Transverse colon (tissue), 4 donors: ENCODE measurements at places on chromosomes 16 and 17.

DNA sequence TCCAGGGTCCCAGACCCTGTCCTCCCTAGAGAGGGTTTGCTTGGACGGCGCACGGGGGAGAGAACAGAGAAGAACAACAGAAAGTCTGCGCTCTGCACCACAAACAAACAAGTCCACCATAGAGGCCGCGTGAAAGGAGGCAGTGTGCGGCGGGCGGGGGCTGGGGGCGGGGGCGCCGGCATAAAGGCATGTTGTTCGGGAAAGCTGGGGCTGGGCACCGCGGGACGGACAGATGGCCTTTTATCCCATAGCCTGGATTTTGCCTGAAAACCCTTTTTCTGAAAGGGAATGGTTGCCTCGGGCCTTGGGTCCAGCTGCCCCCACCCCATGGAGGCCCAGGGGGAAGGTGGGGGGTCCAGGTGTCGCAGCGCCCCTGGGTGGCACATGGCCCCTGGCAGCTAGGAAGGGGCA lies 26.0 kb downstream of the FA2H start:
- DNase-seq = no peak

DNA sequence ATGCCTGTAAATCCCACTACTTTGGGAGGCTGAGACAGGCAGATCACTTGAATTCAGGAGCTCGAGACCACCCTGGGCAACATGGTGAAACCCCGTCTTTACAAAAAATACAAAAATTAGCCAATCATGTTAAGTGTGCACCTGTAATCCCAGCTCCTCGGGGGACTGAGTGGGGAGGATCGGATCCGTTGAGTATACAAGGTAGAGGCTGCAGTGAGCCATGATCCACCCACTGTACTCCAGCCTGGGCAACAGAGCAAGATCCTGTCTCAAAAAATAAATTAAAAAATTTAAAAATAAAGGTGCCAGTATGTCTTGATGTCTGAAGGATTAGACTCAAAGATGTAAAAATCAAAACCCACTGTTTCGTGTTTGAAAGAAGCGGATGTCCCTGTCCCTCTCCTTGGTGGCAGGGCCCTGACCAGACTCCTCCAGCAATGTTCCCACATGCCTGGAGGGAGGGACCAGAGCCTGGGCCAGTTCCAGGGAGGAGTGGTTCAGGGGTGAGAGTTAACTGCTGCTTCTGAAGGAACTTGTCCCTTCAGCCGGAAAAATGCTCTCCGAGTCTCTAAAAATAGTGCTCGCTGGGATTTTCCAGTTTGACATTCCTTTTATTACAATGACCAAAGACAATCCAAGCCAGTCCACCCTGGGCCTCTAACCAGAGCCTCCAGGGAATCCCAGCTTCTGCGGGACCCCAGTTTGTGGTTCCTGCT lies 9.4 kb upstream of the CMTM4 start:
- DNase-seq = peak; percentile 80

DNA sequence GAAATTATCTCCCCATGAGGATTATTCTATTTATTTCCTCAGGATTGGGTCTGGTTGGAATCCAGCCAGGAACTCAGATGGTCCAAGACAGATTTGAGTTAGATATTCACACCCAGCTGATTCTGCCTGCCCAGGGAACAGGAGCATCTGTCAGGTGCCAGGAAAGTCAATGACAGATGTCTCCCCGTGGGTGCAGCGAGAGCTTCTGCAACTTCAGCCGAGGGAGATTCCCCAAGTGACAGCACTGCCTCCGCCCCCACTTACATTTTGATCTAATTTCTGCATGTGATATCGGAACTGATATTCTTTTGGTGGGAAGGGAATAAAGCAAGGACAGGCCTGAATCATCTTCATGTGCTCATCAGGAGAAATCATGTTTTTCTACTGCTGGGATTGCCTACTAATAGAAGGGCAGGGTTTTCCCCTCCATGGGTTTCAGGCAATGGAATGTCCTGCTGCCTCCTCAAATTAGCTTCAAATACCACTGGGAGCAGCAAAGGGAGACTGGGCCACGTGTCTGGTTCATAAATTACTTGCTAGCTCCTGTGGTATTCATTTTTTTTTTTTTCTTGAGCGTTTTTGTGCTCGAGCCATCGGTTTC lies 15.7 kb upstream of the DHX8 start:
- DNase-seq = no peak

DNA sequence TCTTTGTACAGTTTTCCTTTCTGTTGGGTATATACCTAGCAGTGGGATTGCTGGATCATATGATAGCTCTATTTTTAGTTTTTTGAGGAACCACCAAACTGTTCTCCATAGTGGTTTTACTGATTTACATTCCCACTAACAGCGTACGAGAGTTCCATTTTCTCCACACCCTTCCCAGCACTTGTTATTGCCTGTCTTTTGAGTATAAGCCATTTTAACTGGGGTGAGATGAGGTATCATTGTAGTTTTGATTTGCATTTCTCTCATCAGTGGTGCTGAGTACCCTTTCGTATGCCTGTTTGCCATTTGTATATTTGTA lies 887 bp upstream of the EVI2B start:
- no peak for DNase-seq

- no peak for DNase-seq
These were observed 185.0 kb downstream of the TANC2 start for GRCh38 chr17:63150994-63151464.

DNA sequence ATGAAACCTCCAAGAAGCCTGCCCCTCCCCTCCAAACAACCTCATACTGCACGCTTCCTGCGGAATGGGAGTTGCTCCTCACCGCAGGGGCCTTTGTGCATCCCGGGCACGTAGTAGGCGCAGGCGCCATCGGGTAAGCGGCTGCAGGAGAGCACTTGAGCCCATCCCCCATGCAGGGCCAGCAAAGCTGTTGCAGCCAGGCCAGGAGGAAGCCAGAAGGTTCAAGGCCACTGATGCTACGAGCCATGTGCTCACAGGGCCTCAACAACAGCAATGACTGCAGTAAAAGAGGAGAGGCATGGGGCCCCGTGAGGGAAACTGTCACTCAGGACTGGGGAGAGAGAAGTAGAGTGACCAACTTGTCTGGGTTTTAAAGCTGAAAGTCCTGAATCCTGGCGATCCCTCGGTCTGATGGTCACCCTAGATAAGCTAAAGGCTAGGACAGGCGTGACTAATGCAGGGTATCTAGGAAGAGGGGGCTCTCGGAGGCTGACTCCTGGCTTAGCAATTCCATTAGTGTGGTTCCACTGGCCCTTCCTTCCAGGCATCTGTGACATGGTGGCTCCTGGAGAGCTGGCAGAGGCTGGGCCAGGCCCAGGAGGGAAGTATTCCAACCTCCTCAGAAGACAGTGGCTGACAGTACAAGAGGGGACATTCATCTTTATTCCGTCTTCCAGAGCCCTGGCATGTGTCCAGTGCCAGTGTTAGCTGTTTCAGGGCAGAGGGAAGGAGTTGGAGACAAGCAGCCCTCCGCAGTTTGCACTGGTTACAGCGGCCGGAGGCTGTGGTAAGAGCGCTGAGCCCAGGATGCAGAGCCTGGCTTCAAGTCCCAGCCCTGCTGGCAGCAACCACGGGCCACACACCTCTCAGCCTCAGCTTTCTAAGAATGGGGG lies 20.8 kb downstream of the GOSR2 start:
- no peak for DNase-seq

GRCh38 chr17:35913609-35914008 lies 17.0 kb downstream of the RDM1 start:
- DNase-seq = no peak

DNA sequence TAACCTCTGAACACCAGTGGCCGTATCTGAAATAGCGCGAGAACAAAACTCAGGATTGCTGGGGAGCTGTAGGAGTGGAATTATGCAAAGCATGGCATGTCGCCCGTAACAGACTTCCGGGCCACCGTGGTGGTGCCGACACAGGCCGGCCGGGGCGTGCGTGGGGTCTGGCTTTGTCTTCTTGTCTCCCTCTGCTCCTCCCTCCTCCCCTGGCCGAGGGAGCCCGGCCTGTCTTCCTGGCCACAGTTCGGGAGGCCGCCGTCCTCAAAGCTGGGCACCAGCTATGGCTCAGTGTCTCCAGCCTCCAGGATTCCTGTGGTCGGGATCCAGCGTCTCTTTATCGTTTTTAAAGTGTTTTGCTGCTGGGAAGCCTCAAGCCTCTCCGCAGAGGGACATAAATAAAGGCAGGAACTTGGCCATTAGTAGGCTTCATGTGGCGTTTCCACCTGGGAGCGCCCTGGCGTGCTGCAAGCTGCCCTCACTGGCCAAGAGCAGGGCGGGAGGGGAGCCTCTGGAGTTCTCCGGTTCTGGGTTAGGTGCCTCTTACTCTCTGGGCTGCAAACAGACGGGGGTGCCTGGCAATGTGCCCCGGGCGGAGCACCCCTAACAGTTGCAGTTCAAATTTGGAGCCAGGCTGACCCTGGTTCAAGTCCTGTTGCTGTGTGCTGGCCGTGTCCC lies 22.0 kb upstream of the NPTX1 start:
- DNase-seq = peak; percentile 35

DNA sequence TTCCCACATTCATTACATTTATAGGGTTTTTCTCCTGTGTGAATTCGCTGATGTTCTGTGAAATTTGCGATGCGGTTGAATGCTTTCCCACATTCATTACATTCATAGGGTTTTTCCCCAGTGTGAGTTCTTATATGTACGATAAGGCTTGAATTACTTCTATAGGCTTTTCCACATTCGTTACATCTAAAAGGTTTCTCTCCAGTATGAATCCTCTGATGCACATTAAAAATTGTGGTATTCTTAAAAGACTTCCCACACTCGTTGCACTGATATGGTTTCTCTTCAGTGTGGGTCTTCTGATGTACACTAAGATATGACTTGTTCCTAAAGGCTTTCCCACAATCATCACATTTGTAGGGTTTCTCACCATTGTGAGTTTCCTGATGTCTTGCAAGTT lies 30.4 kb downstream of the ZNF624 start:
- no peak for DNase-seq

DNA sequence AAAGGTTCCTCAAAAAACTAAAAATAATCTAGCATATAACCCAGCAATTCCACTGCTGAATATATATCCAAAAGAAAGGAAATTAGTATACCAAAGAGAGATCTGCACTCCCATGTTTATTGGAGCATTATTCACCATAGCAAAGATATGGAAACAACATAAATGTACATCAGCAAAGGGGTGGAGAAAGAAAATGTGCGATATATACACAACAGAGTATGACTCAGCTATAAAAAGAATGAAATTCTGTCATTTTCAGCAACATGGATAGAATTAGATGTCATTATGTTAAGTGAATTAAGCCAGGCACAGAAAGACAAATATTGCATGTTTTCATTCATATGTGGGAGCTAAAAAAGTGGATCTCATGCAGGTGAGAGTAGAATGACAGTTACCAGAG lies 279.6 kb upstream of the AXIN2 start:
- DNase-seq = no peak

- DNase-seq = no peak
These were observed 24.4 kb upstream of the ST6GALNAC1 start for GRCh38 chr17:76667786-76668453.

- DNase-seq = no peak
These were observed 489.9 kb upstream of the CDH5 start for GRCh38 chr16:65876624-65877023.

DNA sequence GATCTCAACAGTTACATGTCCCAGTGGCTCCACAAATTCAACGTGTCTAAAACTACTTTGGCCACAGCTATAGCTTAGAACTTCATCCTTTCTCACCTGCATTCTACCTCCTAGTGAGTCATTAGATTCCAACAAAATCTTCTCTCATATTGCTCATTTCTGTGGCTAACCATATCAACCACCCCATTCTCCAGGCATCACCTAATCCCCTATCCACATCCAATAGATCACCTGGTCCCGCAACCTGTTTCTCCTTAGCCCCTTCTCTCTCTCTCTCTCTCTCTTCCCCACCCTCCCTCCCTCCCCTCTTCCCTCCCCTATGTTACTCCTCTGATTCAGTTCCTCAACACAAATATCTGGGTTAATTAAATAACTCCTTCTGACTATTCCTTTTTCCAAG lies 64.6 kb downstream of the ANKFN1 start:
- DNase-seq = no peak

DNA sequence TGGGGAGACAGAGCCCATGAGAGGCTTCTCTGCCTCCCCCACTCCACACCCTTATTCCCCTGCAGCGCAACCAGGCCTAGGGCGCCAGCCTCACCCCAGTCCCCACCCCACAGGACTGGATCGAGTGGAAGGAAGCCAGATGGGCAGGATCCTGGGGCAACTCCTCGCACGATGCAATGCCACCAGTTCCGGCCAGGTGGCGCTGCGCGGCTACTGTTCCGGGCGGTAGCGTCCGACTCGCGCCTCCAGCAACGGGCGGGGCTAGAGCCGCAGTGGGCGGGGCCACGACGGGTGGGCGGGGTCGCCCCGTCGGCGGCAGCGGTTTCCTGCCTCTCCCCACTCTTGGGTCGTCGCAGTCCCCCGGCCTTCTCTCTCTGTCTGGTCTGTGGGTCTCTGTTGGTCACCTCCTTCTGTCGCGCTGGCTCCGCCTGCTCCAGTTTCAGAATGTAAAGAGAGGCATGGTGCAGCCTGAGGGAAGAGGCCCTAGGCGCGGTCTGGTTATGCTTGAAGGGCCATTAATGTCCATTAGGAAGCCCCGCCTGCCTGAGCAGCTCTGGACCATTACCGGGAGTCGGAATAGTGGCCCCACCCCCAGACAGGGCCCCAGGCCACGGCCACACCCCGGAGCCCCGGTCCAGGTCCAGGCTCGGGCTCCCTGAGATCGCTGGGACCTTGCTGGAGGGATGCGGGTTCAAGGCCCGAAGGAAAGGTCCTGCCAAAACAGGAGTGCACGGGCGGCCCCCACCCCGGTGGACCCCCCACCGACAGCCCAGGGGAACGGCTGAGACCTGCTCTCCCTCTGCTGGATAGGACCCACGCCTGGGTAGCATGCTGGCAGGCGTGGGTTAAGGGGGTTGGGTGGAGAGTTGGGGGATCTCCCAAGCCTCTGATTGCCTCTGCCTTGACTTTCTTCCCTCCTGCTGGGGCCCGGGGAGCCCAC lies 3.3 kb upstream of the NHERF2 start:
- peak; percentile 97 for DNase-seq

- DNase-seq = no peak
These were observed 11.4 kb downstream of the PDK2 start for GRCh38 chr17:50106393-50107131.

GRCh38 chr16:11273721-11274324 lies 394 bp upstream of the PRM3 start:
- no peak for DNase-seq

DNA sequence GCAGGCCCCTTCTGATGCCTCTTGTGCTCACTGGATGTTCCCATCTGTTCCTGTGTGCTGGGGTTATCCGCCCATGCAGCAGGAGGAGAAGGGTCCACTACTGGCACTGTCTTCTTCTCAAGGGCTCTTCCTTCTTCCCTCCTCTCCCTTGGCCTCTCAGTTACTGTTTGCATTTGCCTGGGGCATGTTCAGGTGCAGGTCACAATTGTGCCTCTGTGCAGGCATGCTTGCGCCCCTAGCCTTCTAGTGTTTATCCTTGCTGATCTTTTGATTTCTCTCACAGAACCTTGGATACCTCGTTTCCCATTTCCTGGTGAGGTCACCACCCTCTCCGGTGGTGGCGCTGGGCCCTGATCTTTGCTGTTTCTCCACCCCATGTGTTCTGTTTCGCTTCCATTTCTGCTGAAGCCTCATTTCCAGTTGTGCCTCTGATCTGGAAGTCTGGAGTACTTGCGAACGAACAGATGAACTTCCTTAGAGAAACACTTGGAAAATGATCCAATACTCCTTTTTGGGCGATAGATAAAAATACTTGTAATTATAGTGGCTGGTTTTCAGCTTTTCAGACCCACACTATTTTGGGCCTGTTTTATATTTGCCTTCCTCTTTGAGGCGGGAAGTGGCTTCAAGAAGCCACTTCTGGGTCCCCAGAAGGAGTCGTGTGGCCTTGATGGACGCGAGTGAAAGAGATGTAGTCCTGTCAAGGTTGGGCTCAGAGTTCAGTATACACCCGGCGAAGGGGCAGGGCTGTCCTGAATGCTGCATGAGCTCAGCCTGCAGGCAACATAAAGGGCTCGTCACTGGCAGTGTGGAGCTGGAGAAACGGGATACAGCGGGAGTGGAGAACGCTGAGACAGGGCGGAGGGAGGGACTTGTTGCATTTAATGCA lies 312.9 kb downstream of the SNX29 start:
- peak; percentile 53 for DNase-seq
